Activated CD8-positive, alpha-beta memory T cell treated with anti-CD3 and anti-CD28 coated beads, Interleukin-2, amount 50 U/mL, for 4 hours (primary cell): ENCODE measurements at places on chromosomes 5 and 9.

DNA sequence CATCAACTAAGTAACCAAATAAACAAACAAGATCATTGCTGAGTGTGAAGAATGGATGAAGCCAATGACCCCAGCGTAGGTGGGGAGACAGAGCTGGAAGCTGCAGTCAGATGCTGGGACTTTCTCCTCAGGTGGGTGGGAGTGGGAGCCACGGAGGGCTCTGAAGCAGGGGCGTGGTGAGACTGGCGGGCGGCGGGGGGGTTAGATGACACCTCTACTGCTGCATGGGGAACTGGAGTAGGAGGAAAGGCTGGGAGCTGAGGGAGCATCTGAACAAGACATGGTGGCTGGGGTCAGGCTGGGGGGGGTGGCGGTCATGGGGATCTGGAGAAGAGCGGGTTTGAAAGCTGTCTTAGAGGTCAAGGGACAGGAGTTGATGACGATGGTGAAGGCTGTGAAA is 193.8 kb downstream of the C9orf50 start:
- DNase-seq, result no peak

- no peak for DNase-seq
Observed at GRCh38 chr9:118401546-118401945, 697.3 kb downstream of the TLR4 start.

DNA sequence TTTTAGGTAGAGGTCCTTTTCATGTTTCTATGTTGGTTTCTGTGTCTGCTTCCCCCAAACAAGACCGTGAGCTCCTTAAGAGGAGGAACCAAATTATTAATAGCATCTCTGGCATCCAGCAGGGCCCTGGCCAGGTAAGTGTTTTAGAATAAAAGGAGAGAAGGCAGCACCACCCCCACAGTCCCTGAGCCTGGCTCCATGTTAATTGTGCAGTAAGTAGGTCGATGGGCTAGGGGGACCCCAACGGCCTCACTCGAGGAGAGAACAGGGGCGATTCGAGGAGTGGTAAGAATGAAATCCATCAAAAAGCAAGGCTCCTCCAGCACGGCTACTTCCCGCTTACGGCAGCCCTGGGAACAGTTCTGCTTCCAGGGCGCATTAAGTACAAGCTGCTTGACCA is 67.0 kb downstream of the GABBR2 start:
- no peak for DNase-seq

GRCh38 chr5:132235340-132235739 is 7.7 kb upstream of the P4HA2 start:
- DNase-seq, result no peak

- no peak for DNase-seq
Observed at GRCh38 chr9:129574911-129575585, 45.9 kb downstream of the C9orf50 start.

GRCh38 chr5:113232667-113233066 is 202.1 kb downstream of the TSSK1B start:
- DNase-seq, result no peak

GRCh38 chr5:36417221-36417620 is 115.5 kb upstream of the RANBP3L start:
- no peak for DNase-seq

GRCh38 chr5:17190242-17190778 is 27.1 kb upstream of the BASP1 start:
- DNase-seq, result no peak

GRCh38 chr5:108765647-108766046 is 17.9 kb downstream of the FER start:
- DNase-seq, result no peak

GRCh38 chr5:91272858-91273257 is 110.3 kb downstream of the ARRDC3 start:
- no peak for DNase-seq

DNA sequence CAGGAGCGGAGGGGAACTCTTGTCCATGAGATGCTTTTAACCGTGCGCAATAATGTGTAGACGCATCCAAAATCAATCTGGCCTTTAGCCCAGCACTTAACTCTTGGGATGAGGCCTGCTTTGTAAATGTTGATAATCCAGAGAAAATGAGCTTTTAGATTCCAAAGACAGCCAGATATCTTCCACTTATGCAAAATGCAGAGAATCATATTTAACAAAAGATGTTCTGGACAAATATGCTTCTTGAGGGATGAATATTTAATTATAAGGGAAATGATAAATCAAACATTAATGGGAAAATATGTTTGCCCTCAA is 5.6 kb downstream of the S1PR3 start:
- DNase-seq, result no peak

DNA sequence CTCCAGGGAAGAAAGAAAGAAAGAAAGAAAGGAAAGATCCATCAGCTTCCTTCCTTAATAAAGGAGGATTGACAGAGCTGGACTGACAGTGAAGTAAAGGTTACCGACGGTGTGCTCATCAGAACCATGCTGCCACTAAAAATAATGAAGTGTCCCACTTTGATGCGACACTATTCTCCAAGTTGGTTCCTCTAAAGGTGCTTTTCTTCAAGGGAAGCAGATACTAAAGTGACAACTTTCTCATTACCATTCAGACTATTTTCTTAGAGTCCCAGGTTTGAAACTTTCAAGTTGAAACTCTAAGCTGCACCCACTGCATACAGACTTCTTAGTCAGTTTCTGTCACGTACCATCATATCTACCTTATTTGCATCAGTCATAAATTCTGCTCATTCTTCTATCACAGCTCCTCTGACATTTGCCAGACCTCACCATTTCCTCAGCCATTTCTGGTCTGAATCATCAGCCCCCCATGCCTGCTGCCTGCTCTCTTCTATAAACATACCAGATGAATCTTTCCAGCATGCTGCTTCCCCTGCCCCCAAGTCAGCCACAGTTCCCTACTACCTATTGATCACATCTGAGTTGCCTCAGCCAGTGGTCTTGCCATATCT is 177.6 kb downstream of the DEPDC1B start:
- no peak for DNase-seq

- no peak for DNase-seq
Observed at GRCh38 chr9:108835831-108836230, 20.0 kb downstream of the ACTL7B start.

DNA sequence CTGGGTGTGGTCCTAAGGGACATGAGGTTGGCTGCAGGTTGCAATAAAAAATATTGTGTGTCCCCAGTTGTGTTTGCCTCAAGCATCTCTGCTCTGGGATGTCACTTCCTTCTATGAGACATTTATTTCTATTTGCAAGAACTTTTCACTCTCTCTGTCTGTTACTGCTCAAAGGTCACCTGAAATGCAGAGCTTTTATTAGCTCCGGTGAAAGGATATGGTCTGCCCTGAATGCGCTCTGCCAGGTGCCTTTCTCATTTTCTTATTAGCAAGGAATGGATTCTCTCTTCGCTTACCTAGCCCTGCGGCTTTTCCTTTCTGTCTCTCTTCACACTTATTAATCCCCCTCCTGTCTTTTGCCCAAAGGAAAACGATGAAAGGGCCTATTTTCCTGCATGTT is 526.1 kb downstream of the TMEM38B start:
- DNase-seq, result no peak
